Activated T-cell treated with anti-CD3 and anti-CD28 coated beads, Interleukin-2, amount 50 U/mL, for 72 hours (primary cell): ENCODE measurements at places on chromosomes 12 and 14.

- DNase-seq = no peak
These were observed 19.0 kb downstream of the KLRB1 start for GRCh38 chr12:9588749-9589148.

DNA sequence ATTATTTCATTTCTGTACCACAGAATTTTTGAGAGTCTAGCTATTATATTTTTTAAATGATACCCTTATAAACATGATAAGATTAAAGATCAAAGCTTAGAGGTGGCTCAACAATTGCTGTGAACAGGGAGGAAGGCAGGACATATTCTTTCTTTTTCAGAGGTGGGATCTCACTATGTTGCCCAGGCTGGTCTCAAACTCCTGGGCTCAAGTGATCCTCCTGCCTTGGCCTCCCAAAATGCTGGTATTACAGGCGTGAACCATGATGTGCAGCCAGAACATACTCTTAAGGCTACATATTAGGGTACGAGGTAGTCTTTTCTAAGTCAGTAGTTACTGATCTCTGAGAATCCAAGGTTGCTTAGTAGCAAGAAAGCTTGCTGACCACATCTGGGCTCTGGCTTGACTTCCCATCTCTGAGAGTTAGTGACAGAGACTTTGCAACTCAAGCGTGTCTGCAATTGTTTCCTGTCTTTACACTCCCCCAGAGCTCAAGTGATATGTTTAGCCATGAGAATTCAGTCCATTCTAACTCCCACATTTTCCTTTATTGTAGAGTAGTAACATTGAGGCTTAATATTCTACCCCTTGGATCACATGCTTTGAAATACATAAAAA lies 8.6 kb downstream of the RAB5B start:
- no peak for DNase-seq

- DNase-seq = no peak
These were observed 50.5 kb upstream of the PNMA1 start for GRCh38 chr14:73764406-73765280.

- no peak for DNase-seq
These were observed 32.5 kb downstream of the PAWR start for GRCh38 chr12:79658221-79658620.
